ENCODE measurements at places on chromosomes 13 and 19. TPM values are rescaled to one million over a fixed set of nuclear protein-coding genes. Genes with fewer than 3 reads are reported as not detected.

DNA sequence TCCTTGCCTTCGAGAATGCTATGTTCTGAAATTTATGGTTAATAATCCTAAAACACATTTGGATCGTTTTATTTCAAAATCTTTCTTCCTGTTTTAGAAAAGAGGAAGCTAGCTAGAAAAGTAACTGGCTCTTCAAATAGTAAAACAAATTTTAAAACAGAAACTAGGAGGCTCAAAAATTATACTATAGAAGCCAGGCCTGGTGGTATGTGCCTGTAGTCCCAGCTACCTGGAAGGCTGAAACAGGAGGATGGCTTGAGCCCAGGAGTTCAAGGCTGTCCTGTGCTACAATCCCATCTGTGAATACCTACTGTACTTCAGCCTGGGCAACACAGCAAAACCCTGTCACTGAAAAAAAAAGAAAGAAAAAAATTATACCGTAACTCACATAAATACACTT lies 57.9 kb downstream of the ELF1 start:
- H3K36me3 ChIP-seq, result peaks cover 19% of the 10 kb centered on the region
- no peak overlapping the region for H3K4me3 ChIP-seq
- no peak for DNase-seq
- peaks cover 3% of the 10 kb centered on the region for H3K4me1 ChIP-seq
- no peak overlapping the region for H3K27ac ChIP-seq

DNA sequence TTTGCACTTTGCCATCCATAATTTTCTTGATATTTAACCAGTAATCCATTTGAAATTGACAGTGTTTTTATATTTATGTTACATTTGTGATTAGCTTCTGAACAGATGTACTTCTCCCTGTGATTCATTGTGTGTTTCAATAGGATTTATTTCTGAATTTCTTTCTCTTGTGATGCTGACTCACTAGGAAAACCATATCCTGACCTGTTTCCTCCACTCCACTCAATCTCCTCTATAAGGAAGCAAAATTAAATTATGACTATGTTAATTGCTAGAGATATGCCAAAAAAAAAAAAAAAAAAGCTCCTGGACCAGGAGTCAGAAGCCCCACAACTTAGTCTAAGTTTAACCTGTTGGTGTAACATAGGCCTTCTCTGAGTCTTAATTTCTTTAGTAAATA lies 614.6 kb upstream of the SPRY2 start:
- H3K36me3 ChIP-seq, result no peaks in the 10 kb centered on the region
- H3K4me3 ChIP-seq, result no peak overlapping the region
- no peak for DNase-seq
- no peaks in the 10 kb centered on the region for H3K27me3 ChIP-seq

- peaks cover 20% of the 10 kb centered on the region for H3K4me1 ChIP-seq
- no peak overlapping the region for H3K27ac ChIP-seq
- H3K36me3 ChIP-seq, result no peaks in the 10 kb centered on the region
- H3K4me3 ChIP-seq, result no peak overlapping the region
Measured at GRCh38 chr19:17757125-17757524, 5.8 kb downstream of the FCHO1 start.

DNA sequence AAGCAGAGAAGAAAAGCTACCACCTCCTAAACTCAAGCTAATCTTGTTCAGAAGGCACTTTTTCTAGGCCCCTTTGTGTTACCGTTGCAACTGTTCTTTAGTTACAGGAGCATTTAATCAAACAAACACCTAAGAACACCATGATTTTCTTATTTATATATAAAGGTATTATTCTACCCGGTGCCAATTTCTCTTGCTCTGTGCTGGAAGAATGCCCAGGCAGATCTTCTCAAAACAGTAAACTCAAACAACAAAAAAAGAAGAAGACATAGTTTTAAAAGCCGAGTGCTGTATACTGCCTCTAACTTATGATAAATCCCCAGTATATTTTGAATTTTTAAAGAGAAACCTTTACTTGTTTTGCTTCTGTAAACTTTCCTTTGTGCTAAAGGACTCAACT lies 20.4 kb downstream of the SLC7A1 start:
- peaks cover 17% of the 10 kb centered on the region for H3K36me3 ChIP-seq
- peaks cover 51% of the 10 kb centered on the region for H3K4me1 ChIP-seq
- DNase-seq, result no peak
- no peaks in the 10 kb centered on the region for H3K27me3 ChIP-seq
- no peak overlapping the region for H3K4me3 ChIP-seq
- no peak overlapping the region for H3K27ac ChIP-seq

DNA sequence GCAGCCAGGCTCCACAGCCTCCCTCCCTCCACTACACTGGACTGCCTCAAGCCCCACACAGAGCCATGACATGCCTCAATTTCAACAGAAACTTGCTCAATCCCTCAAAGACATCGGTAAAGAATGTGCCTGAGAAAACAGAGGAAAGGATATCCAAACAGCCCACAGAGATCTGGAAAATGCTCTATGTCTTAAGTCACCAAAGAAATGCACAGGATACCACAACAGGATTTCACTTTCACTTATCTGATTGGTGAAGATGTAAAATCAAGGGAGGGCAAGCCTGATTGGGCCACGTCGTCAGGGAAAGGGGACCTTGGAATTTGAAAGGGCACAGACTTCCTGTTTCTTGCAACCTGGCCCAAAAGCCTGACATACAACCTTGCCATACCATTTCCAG lies 14.2 kb downstream of the CACNA1A start:
- no peaks in the 10 kb centered on the region for H3K36me3 ChIP-seq
- H3K27ac ChIP-seq, result no peak overlapping the region
- H3K27me3 ChIP-seq, result no peaks in the 10 kb centered on the region
- no peaks in the 10 kb centered on the region for H3K4me1 ChIP-seq
- DNase-seq, result no peak

GRCh38 chr19:18196511-18196845 lies 3.5 kb downstream of the MPV17L2 start:
- H3K27me3 ChIP-seq, result no peaks in the 10 kb centered on the region
- H3K36me3 ChIP-seq, result peaks cover 4% of the 10 kb centered on the region
- no peak for DNase-seq
- no peak overlapping the region for H3K4me3 ChIP-seq
- peaks cover 18% of the 10 kb centered on the region for H3K4me1 ChIP-seq

DNA sequence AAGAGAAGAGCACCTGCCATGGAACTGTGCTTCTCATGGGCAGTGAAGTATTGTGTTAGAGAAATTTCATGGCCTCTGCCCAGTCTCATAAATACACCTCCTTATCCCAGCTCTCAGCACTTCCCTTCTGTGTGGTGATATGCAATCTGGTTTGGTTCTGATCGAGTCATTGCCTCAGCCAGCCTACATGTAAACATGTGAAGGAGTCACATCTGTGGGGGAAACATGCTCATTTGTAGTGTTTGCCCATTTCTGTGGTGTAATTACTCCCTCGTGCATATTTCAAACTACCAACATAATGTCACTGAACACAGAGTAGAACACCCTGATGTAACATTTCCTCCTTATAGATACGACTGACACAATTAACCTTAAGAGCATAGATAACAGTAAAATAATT lies 183.0 kb downstream of the DCT start:
- no peaks in the 10 kb centered on the region for H3K27me3 ChIP-seq
- H3K4me1 ChIP-seq, result peaks cover 3% of the 10 kb centered on the region
- peaks cover 7% of the 10 kb centered on the region for H3K36me3 ChIP-seq
- DNase-seq, result no peak
- H3K4me3 ChIP-seq, result no peak overlapping the region

GRCh38 chr13:22062478-22063205 lies 391.8 kb downstream of the FGF9 start:
- no peaks in the 10 kb centered on the region for H3K27me3 ChIP-seq
- no peaks in the 10 kb centered on the region for H3K4me1 ChIP-seq
- H3K27ac ChIP-seq, result no peak overlapping the region
- no peaks in the 10 kb centered on the region for H3K36me3 ChIP-seq

GRCh38 chr13:73902296-73902695 lies 231.9 kb downstream of the KLF12 start:
- peaks cover 3% of the 10 kb centered on the region for H3K4me1 ChIP-seq
- H3K27ac ChIP-seq, result no peak overlapping the region
- H3K4me3 ChIP-seq, result no peak overlapping the region
- no peak for DNase-seq

GRCh38 chr19:36115453-36116343 lies at the start of gene TBCB:
TBCB (plus strand) TSS chr19:36115468; CDS start chr19:36115561, 93 bp downstream.
- H3K36me3 ChIP-seq, result peaks cover 20% of the 10 kb centered on the region
- H3K4me3 ChIP-seq, result peak within 1 kb of the TSS; percentile 89
- peak within 1 kb of the TSS; percentile 97 for H3K27ac ChIP-seq
- peaks cover 27% of the 10 kb centered on the region for H3K4me1 ChIP-seq
- no peak for DNase-seq

- peaks cover 27% of the 10 kb centered on the region for H3K36me3 ChIP-seq
- no peak for DNase-seq
- H3K27ac ChIP-seq, result no peak overlapping the region
Measured at GRCh38 chr19:16836115-16837034, 7.2 kb downstream of the SIN3B start.

DNA sequence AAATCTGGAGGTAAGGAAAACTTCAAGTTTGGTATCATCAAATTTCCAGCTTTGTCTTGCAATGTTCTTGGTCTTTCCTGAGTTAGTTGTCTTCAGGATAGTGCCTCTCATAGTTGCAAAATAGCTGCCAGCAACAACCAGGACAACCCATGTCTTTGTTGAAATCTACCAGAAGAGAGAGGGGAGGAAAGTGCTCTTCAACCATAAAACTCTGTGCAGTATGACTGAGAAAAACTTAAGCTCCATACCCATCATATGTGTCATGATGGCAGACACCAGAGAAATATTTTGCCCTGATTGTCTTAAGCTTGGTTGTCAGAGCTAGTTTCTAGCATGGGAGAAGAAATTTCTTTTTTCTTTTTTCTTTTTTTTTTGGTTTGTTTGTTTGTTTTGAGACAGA lies 103.3 kb downstream of the SPRY2 start:
- DNase-seq, result no peak
- no peaks in the 10 kb centered on the region for H3K27me3 ChIP-seq
- peaks cover 9% of the 10 kb centered on the region for H3K4me1 ChIP-seq
- no peak overlapping the region for H3K4me3 ChIP-seq
- no peak overlapping the region for H3K27ac ChIP-seq

- peaks cover 1% of the 10 kb centered on the region for H3K36me3 ChIP-seq
- H3K4me1 ChIP-seq, result peaks cover 3% of the 10 kb centered on the region
- H3K27ac ChIP-seq, result no peak overlapping the region
- no peak for DNase-seq
Measured at GRCh38 chr19:1967087-1967608, 26.2 kb downstream of the CSNK1G2 start.

GRCh38 chr19:42538841-42539709 lies 10.8 kb upstream of the CEACAM1 start:
- no peak overlapping the region for H3K4me3 ChIP-seq
- no peaks in the 10 kb centered on the region for H3K4me1 ChIP-seq
- DNase-seq, result peak; percentile 66
- H3K27me3 ChIP-seq, result peaks cover 9% of the 10 kb centered on the region
- H3K36me3 ChIP-seq, result no peaks in the 10 kb centered on the region

DNA sequence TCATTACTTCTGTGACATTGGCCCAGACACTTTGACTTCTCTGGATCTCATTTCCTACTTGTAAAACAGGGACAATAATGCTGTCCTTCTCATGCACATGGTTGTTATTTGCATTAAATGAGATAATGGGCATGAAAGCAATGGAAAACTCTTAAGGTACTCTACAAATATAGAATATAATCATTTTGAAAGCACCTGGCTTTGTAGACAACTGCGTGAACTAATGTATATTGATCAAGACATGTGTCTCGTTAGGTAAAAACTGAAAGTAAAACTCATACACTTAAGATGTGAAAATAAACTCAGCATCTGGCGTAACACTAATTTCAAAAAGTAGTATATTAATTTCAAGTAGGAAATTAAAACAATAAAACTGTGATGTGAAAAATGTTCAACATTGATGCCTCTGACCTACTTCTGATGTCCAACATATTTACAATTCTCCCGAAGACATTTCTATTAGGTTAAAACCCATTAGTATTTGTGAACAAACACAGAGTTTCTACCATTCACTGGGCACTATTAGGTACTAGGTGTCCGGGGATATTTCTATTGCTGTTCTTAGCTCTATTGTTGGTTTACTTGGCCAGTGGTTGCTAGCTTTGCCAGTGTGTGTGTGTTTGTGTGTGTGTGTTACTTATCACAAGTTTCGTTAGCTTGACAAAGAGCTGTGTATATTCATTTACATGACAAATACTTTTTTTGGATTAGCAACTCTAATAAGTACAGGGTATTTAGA lies 220.5 kb downstream of the KCNRG start:
- no peak overlapping the region for H3K27ac ChIP-seq
- H3K4me3 ChIP-seq, result no peak overlapping the region
- peaks cover 11% of the 10 kb centered on the region for H3K4me1 ChIP-seq
- peaks cover 4% of the 10 kb centered on the region for H3K36me3 ChIP-seq

FBXL3 gene
- 43.0 TPM for total RNA-seq

CEACAM19 gene
- total RNA-seq, result 7.4 TPM

FAM83E gene
- 1.1 TPM for total RNA-seq

CGB1 gene
- not detected for total RNA-seq

ANGPTL8 gene
- total RNA-seq, result not detected

CEACAM4 gene
- not detected for total RNA-seq

PTH2 gene
- total RNA-seq, result not detected

ZNF552 gene
- 5.2 TPM for total RNA-seq

CRLF1 gene
- 17.0 TPM for total RNA-seq

Data from osteocyte (in vitro differentiated cells).